ENCODE measurements at places on chromosomes 1 and 21. TPM values are rescaled to one million over a fixed set of nuclear protein-coding genes. Genes with fewer than 3 reads are reported as not detected.

OR14K1 gene
- not detected for polyA plus RNA-seq

TFF2 gene
- polyA plus RNA-seq: not detected

PADI4 gene
- not detected for polyA plus RNA-seq

TFF3 gene
- polyA plus RNA-seq: 3.3 TPM

DAB1 gene
- polyA plus RNA-seq: 12.8 TPM

ANGPTL1 gene
- polyA plus RNA-seq: 0.19 TPM

ADAM30 gene
- not detected for polyA plus RNA-seq

PKLR gene
- 1.5 TPM for polyA plus RNA-seq

PRAMEF14 gene
- not detected for polyA plus RNA-seq

ZBTB8B gene
- 1.1 TPM for polyA plus RNA-seq

BEST4 gene
- 1.5 TPM for polyA plus RNA-seq

AVPR1B gene
- polyA plus RNA-seq: 0.09 TPM

INAVA gene
- polyA plus RNA-seq: 25.3 TPM

GPR37L1 gene
- polyA plus RNA-seq: 0.19 TPM

SHISAL2A gene
- polyA plus RNA-seq: 1.2 TPM

FAM72B gene
- polyA plus RNA-seq: 27.4 TPM

CYP4A22 gene
- polyA plus RNA-seq: not detected

DPT gene
- polyA plus RNA-seq: not detected

OR2AK2 gene
- polyA plus RNA-seq: not detected

FAM151A gene
- polyA plus RNA-seq: not detected

ZNF697 gene
- 5.2 TPM for polyA plus RNA-seq

TENT5C gene
- polyA plus RNA-seq: 0.23 TPM

FAM167B gene
- 2.2 TPM for polyA plus RNA-seq

AKIRIN1 gene
- 156 TPM for polyA plus RNA-seq

TAS1R1 gene
- 0.19 TPM for polyA plus RNA-seq

ROR1 gene
- polyA plus RNA-seq: 53.8 TPM

KMO gene
- 0.05 TPM for polyA plus RNA-seq

FAM131C gene
- 0.87 TPM for polyA plus RNA-seq

ANKRD35 gene
- 5.6 TPM for polyA plus RNA-seq

MARK1 gene
- 11.1 TPM for polyA plus RNA-seq

PCP4 gene
- 7.3 TPM for polyA plus RNA-seq

All from GM23338 (cell line).